Natural killer cell treated with Interleukin-12 subunit alpha and Interleukin-12 subunit beta and Interleukin-15 and Interleukin-18, amount 100 ng/mL, for 72 hours (primary cell): ENCODE measurements at places on chromosomes 1 and 21.

DNA sequence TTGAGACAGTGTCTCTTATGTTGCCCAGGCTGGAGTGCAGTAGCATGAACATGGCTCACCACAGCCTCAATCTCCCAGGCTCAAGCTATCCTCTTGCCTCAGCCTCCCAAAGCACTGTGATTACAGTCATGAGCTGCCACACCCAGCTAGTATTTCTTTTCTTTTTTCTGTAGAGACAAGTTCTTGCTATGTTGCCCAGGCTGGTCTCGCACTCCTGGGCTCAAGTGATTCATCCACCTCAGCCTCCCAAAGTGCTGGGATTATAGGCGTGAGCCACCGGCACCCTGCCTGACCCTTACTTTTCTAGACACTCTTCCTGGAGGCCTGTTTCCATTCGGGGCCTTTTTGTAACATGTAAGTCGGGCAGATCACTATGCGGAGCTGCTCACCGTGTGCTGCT, 30.1 kb upstream of the SRP9 start:
- DNase-seq, result no peak

DNA sequence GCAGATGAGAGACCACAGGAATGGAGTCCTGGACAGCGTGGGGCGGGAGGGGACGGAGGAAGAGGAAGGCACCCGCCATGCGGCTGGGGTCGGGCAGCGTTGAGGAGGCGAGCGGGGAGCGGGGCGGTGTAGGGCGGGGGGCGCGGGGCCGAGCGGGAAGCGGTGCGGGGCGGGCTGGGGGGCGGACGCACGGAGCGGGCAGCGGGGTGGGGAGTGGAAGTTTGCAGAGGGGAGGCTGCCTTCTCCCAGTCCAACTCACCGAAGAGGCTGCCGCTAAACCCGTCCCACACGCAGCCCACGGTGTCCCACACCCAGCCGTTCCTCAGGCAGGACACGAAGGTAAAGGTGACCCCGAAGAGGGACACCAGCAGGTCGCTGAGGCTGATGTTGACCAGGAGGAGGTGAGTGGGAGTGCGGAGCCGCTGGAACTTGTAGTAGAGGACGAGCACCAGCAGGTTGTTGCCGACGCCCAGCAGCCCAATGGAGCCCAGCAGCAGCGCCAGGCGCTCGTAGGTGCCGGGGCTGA, 483 bp downstream of the CHML start:
- DNase-seq, result no peak

- DNase-seq, result no peak
Observed at GRCh38 chr21:45109831-45110492, 35.6 kb downstream of the ADARB1 start.

DNA sequence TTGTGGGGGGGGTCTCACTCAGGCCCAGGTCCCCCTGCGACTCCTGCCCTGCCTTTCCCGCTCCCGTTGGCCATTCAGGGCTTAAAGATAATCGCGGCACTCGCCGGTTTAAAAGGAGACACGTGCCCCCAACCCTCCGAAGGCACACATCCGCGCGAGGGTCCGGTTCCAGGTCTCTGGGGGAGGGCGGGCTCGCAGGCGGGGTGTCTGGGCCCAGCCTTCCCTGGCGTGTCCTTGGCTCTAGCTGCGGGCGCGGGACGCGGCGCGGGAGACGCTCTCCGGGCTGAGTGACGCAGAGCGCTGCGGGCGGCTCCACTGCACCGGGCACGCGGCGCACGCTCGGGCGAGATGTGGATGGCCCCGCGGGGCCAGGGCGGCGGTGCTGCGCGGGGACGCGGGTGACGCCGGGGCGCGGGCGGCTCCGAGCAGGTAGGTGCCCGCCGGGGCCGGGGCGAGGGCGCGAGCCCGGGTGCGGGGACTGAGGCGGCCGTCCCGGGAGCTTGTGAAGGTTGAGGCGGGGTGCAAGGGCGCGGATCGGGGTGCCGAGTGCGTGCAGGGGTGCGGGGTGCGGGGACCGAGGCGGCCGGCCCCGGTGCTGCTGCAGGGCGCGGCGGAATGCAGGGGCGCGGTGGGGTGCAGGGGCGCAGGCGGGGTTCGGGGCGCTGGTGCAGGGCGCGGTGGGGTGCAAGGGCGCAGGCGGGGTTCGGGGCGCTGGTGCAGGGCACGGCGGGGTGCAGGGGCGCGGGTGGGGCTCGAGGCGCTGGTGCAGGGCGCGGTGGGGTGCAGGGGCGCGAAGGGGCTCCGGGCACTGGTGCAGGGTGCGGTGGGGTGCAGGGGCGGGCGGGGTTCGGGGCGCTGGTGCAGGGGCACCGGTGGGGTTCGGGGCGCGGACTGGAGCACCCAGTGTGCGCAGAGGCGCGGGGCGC, 3.3 kb upstream of the TRPM2 start:
- DNase-seq, result no peak

- DNase-seq, result peak; percentile 73
Observed at GRCh38 chr1:21175324-21175669, 1.4 kb downstream of the EIF4G3 start.
